ENCODE measurements at places on chromosomes 6 and 20.

DNA sequence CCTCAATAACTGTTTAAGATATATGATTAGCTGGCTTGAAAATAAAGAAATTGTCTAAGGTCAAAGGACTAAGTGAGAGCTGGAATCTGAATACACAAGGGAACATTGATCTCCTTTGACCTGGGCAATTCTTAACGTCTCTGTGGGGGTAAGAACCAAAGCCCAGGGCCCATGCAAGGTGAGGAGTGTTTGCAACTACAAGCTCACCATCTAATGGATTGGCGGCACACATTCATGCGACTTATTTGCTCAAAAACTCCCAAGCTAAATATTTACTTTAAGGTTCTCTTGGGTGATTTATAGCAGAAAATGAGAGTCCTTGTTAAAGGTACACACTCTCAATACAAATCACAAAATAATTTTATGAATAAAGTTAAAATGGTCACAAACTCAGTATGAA, 392.0 kb upstream of the FLRT3 start:
- DNase-seq: no peak

DNA sequence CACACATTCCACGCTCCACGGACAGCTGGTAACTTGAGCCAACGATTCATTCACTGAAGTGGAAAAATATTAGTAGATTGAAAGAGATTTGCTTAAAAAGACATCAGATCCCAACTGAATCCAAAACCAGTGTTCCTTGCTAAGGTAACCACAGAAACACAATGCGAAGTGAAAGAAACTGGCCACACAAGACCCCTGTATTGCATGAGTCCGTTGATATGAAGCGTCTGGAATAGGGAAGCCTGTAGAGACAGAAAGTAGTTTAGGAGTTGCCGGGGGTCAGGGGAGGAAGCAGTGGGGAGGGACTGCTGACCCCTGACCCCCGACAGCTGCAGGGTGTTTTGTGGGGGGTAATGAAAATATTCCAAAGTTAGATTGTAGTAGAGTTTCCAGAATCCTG, 10.0 kb downstream of the PCK1 start:
- DNase-seq: no peak

DNA sequence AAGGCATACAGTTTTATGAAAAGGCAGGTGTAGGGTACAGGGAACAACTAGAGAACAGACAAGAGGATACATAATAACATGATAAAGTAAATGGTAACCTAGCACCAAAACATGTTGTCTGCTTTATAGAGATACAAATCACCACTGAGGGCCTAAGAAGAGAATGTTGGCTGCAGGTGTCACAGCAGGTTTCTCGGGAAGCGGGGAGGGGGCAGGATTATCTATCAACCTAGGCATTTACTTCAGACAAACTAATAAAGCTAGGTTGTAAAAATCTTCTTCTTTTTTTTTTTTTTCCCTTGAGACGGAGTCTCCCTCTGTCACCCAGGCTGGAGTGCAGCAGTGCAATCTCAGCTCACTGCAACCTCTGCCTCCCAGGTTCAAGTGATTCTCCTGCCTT, 22.7 kb downstream of the PIM1 start:
- no peak for DNase-seq

DNA sequence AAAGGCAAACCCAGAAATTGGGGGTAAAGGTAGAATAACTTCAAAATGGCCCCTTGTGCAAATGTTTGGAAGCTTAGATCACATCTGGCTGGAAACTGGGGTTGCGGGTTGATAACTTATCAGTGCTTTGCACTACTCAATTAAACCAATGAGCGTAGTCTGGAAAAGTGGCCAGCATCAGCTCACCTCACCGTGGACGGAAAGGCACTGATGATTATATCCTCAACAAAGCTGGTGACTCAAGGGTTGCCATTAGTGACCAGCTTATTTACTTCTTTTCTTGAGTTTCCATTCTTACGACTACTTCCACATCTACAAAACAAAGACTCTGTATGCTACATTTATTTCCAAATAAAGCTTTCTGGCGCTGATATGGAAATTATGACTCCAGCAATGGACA, 198.5 kb upstream of the HEY2 start:
- no peak for DNase-seq

DNA sequence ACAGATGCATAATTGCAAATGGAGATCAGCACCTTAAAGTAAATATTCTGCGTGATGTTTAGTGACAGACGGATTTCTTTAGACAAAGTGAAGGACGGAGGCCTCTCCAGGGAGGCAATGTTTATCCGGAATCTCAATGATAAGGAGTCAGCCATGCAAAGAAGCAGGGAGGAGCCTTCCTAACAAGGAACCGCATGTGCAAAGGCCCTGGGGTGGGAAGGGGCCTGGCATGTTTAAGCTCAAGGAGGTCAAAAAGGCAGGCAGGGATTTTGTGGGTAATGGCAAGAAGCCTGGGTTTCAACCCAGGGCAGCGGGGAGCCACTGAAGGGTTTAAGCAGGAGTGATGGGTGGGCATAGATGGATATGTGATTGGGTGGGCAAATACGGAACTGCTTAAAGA, 678 bp downstream of the BPIFB3 start:
- no peak for DNase-seq

GRCh38 chr6:149024361-149024760, 277.5 kb downstream of the UST start:
- no peak for DNase-seq
